GM12891 (cell line): ENCODE measurements at places on chromosomes 5 and 9.
A peak's percentile ranks its signal among the peaks of the same experiment; 100 is the strongest.

- no peak for DNase-seq
Observed at GRCh38 chr5:57785946-57786345, 303.3 kb upstream of the ACTBL2 start.

GRCh38 chr5:73565969-73566547 is 515 bp downstream of the UTP15 start:
- no peak for DNase-seq

- no peak for DNase-seq
Observed at GRCh38 chr9:90890146-90890810, 88.7 kb downstream of the SYK start.

DNA sequence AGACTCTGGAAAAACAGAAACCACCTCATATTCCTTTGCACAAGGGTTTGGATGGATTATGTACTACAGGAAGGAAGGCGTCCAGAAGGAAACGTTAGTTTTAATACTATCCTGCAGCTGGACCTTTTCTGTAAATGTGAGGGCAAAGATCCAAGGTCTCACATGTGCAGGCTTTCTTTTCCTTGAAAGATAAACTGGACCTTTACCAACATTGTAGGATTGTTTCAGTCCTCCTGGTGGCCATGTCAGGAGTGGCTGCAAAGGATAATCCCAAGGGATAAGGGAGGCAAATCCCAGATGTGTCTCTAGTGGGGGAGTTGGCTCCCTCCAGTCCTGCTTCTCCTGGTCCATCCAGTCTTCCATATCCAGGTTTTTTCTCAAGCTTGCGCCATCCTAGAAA is 397.5 kb downstream of the HTR1A start:
- no peak for DNase-seq

- DNase-seq, result no peak
Observed at GRCh38 chr9:134426436-134426835, 100.2 kb downstream of the RXRA start.

GRCh38 chr9:137176302-137177182 is 4.7 kb upstream of the TMEM210 start:
- peak; percentile 89 for DNase-seq

DNA sequence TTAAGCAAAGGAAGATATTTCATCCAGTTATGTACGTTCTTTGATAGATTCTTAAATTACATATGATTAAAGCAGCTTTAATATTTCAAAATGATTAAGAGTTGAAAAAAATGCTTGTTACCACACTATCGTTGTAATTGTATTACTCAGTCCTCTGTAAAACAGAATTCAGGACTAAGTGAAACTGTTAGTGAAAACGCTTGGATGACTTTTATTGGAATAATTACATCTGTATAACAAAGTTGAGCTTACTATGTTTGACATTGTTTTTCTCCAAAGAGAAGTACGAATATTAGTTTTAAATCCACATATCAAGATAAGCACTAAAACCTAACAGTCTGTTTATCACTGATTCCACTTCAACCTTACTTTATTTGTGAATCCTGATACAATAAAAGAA is 8.7 kb upstream of the NADK2 start:
- no peak for DNase-seq

- DNase-seq, result no peak
Observed at GRCh38 chr9:18837402-18837801, 195.6 kb downstream of the SAXO1 start.

GRCh38 chr5:35058374-35058788 is 10.6 kb upstream of the AGXT2 start:
- DNase-seq, result no peak

DNA sequence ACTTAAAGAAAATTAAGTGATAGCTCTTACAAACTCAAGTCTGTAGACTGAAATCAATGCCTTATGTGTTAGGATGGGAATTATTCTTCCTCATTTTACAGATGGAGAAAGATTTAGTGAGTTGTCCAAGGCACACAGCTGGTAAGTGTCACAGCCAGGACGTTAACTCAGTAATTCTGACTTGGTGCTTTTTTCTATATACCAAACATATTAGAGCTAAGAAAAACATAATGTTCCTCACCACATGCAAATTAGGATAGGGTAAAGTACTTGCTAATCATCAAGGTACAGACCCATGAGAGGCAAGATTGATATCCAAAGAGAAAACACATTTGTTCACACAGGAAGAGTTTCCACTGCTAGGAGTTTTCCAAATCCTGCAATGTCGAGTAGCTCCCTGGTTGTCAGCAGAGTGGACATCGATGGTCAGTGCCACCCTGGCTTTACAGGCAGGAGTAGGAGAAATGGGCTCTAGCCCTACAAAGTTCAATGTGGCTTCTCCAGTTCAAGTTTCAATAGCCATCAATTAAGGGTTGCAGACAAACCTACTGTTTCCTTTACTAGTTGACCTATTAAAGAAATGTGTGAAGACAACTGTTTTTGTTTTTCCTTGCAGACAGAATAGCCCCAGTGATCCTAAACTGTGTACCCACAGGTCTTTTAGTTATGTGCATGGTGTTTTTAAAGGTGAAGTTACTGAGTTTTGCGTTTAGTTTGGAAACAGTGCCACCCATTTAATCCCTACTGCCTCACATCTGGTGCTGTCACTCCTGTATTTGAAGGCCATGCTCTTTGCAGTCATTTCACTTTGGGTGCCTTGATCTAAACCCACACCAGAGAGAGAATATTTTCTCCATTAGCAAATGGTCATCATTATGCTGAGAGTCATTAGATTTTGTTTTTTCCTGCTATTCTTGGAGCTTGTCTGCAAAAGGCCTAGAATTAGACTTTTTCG is 460.8 kb upstream of the SMARCA2 start:
- no peak for DNase-seq

- DNase-seq, result no peak
Observed at GRCh38 chr5:172102913-172103626, 85.0 kb downstream of the STK10 start.

DNA sequence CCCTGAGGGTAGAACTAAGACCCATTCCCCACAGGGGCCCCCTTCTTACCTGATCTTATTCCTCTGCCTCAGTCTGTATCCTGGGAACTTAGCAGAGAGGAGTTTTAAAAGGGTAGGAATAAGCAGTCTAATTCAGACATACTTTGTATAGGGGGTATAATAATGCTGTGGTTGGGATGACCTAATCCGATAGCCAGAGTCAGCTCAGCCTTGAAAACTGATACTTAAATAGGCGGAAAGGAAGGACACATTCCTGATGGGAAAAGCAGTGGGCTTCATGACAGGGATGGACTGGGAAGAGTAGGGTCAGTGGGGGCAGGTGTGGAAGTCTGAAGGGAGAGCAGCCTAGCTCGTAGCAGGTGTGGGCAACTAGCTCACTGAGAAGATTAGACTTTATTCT is 52.2 kb upstream of the TESK1 start:
- no peak for DNase-seq

GRCh38 chr9:123469282-123469681 is 113.3 kb downstream of the CRB2 start:
- DNase-seq, result no peak

GRCh38 chr5:43193181-43193893 is 1.3 kb downstream of the NIM1K start:
- DNase-seq, result peak; percentile 50

- DNase-seq, result no peak
Observed at GRCh38 chr5:111950660-111951059, 193.7 kb upstream of the NREP start.

DNA sequence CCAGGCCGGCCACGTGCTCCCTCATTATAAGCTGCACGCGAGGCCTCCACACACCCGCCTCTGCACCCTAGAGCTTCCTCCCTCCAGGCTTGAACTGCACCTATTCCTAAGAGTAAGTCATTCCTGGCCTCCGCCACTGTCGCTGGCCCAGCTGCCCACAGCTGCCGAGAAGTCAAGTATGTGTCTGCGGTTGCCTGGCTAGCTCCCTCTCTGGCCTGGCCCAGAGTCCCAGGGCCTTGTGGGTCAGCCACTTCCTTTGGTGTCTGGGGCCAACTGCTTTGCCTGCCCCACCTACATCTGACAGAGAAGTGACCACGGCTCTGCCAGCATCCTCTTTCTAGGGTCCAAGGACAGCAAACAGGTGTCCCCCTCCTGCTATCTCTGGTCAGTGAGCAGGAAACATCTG is 18.3 kb downstream of the ABO start:
- no peak for DNase-seq

DNA sequence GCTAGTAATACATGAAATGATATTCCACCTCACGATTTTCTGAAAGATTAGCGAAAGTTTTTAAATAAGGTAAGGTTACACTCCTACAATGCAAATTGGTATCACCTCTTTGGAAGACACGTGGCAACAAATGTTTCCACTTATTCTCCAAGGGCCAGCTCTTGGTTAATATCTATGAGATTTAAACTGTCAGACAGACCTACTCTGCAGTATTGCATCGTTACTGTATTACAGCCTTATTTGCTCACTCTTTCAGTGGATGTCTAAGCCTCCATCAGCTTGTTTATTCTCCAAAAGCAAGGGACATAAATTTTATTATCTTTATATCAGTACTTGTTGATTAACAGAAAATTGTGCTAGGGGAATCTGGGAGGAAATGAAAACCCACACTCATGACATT is 135.7 kb downstream of the MLLT3 start:
- no peak for DNase-seq

DNA sequence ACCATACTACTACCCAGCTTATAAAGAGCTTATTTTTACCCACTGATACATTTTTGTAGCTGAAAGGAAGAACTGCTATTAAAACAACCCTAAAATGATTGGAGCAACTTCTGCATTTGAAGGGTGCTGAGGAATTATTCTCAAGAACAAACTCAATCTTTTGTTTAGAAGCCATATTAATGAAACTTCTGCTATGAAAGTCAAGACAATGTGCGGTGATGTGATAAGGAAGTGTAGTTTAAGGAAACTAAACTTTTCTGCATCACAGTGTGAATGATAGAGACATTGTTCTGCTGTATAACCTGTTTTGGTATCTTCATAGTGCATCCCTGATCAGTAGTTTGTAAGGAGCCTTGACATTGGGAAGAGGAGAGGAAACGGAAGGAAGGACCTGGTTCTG is 408.5 kb downstream of the TMEM38B start:
- DNase-seq, result no peak

- no peak for DNase-seq
Observed at GRCh38 chr9:4375424-4376200, 75.7 kb upstream of the GLIS3 start.

DNA sequence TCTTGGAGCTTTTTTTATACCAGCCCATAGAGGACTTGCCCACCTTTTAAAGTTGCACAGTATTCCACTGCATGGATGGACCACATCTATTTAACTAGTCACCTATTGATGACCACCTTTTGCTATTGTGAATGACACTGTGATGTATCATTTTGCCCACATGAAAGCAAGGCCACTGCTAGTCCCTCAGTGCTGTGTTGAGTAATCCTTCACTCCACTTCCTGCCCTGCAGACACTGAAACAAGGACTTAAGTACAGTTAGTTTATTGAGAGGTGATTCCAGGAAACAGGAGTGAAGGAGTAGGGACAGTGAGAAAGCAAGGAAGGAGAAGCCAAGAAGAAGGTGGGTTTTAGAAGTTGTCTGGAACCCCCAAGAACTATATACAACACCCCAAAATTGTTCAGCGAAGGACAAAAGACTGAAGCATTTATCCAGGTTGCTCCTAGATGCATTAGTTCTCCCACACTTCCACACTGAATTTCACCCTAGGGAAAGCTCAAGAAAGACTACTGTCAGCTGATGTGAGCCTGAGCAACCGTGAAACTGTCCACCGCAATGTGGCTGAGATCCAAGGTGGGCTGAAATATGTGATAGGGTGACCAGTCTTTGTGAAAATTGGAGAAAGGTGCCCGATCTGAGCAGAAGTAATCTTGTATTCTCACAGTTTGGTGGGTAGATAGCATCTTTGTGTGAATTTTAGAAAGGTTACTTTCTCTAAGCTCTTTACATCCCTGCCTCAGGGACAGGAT is 45.2 kb upstream of the ANKRD31 start:
- no peak for DNase-seq

DNA sequence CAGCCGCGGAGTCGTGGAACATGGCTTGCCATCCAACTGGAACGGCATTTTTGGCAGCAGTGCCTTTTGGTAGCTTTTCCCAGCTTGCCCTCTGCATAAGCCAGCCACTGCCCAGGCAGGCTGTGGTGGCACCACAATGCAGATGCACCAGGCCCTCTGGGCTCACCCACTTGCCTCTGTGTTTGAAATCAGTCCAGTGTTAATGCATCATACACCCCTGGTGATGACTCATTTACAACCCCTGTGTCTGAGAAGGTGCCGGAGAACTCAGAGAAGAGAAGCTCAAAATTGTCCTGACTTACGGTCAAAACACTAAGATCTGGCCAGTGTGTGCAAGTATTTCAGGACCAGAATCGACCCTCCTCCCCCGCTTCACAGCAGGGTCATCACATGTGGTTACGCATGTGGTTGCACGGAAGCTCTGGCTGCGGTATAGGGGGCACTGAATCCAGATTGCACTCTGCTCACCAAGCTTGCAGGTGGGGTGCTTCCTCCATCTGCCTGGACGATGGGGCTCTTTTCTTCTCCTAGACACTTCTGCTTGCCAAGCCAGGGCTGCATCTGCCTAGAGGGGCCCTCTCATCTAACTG is 66.5 kb upstream of the SMIM15 start:
- peak; percentile 27 for DNase-seq

- DNase-seq, result peak; percentile 59
Observed at GRCh38 chr9:133403766-133404453, 13.9 kb downstream of the REXO4 start.

- no peak for DNase-seq
Observed at GRCh38 chr5:176608142-176608705, 1.7 kb downstream of the GPRIN1 start.

GRCh38 chr5:40991981-40992559 is 79.1 kb downstream of the MROH2B start:
- DNase-seq, result no peak

GRCh38 chr9:95138474-95138873 is 179.0 kb downstream of the FANCC start:
- no peak for DNase-seq

- DNase-seq, result no peak
Observed at GRCh38 chr5:154262342-154262741, 71.8 kb downstream of the GALNT10 start.

- DNase-seq, result no peak
Observed at GRCh38 chr5:17019324-17019723, 83.2 kb upstream of the MYO10 start.

DNA sequence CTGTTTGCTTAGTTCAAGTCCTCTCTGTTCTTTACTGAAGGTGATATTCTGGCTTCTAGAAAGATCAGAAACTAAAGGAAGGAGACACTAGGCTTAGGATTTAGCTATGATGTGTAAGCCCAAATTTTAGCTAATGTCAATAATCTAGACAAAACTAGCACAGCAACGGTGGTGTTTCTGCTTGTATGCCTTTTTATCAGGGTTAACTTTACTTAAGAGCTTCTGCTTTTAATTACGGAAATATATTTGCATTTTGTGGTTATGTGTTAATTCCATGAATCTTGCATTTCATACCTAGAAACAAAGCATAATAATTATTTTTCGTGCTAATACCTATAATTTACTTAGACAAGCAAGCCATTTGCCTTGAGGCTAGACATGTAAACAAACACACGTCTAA is 96.1 kb downstream of the PAX5 start:
- DNase-seq, result no peak

GRCh38 chr5:374631-375335 is 53.3 kb downstream of the AHRR start:
- no peak for DNase-seq
